AG08396 (cell line): ENCODE measurements at places on chromosomes 12 and 14.

DNA sequence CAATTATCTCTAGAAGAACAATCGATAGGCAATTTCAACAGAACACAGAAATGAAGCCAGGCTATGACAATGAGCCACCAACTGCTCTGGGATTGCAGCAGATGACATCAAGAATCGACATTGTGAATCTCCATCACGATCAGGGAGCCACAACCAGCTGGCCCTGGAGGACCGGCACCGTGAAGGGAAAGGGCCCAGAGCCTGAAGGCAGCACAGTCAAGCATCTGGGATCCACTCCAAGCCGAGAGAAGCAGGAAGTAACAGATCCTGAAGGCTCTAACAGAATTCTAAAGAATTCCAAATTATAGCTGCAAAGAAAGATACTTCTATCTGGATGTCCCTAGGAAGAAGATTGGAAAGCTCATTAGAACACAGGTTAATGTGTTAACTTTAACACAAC is 61.0 kb downstream of the LRRC74A start:
- DNase-seq: peak; percentile 39

DNA sequence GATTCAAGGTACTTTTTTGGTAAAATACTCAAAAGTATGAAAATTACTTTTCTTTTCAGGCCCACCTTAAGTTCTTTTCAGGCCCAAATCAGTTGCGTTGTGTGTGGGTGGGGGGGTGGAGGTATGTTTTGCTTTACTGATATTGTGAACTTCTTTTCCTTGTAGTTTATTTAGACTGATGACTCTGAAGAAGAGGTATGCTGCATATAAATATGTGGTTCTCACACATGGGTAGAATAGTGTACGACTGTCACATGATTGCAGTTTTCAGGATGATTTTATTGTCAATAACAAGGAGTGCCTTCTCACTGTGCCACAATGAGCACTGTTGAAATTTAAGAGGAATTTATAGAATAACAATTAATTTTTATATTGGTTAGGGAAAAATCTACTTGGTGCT is 166.6 kb upstream of the ATP2B1 start:
- peak; percentile 60 for DNase-seq

DNA sequence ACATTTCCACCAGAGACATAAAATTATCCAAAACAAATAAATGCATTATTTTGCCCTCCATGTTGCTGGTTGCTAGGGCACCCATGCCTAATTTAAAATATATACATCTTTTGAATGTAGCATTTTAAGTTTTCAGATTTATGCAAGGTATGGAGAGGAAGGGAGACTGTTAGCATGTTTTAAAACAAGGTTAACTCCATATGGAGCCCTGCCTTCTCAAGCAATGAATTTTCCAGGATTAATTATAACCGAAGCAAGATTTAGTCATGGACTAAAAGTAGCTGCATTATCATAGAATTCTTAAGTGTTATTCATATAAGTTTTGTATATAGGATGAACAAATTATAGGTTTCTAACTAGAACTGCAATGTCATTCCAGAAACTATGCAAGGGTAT is 37.2 kb downstream of the TRMT5 start:
- DNase-seq: no peak

DNA sequence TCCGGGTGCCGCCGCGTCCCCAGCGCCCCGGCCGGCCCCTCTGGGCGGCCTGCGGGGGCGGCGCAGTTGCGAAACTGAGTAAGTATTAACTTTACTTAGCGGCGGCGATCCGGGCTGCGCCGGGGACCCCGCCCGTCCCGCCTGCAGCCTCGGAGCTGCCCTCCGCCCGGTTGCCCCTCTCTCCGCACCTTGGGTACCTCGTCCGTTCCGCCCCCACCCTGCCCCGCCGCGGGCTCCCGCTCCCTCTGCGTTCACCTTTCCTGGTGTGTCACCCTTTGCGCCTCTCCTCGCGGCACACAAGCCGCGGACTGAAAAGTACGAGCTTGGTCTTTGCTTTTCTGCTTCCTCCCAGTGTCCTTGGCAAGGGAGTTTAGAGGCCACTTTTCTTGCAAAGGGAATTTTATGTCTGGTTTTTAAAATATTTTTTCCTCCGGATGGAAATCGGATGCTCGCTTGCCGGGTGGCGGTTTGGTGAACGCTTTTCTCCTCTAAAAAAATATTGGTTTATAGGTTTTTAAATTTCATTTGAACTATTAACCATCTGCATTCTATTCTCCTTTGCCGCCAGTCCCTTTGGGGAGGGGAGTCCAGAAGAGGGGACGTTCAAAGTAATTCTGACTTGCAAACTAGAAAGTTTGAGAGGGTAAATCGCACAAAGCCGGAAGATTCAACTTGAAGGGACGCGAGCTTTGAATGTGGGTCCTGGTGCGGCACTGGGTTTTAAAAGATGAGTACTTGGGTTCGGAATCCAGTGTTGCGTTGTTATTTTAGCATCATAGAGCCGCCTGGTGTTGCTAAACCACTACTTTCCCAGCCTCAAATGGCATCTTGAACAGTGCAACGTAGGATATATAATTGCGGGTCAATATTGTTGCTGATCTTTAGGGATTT is 834 bp downstream of the RASSF8 start:
- peak; percentile 72 for DNase-seq

GRCh38 chr12:102436867-102437266 is 43.5 kb downstream of the IGF1 start:
- no peak for DNase-seq

DNA sequence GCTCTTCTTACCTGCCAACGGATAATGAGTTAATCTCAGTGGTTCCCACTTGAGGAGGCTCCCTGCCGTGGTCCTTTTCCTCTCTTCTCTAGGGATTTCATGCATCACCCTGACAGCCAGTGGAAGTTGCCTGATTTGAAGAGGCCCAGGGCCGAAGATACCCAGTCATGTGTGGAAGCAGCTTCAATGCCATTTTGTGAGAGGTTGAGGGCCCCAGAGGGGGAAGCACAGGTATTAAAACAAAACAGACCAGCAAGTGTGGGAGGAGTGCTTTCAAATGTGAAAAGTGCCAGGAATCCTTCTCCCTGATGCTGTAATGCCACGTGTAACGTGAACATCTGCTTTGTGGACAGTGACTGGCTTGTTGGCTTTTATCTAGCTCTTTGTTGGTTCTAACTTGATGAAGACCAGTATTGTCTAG is 1.5 kb downstream of the TCP11L2 start:
- no peak for DNase-seq

DNA sequence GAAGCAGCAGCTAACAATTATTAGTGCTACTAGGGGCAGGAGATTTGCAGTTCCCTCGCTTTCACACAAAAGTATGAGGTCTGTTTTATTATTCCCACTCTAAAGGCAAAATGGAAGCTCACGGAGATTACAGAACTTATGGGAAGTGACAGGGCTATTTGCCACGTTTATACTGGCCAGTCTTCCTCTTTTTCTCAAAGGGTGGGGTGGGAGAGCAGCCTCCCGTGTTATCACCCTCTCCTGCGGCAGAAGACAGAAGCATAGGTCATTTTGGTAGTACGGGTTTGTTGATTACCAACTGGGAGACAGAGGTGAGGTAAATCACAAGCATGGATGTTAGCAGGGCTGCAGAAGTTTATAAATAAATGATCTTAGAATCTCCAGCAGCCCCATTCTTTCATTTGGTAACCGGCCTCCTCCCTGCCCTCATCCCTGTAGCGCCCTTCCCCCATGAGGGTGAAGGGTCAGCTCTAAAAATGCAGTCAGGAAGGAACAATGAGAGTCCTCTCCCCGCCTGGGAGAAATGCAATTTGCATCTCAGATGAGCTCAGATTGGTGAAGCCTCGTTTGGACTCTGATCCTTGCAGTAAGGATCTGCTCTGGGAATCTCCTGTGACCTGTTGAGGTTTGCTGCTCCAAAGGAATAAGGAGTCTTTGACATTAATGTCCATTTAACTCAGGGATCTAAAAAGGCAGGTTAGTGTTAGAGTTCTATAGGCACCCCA is 44.7 kb upstream of the SINHCAF start:
- no peak for DNase-seq

GRCh38 chr14:26217778-26218177 is 380.1 kb downstream of the NOVA1 start:
- no peak for DNase-seq
